ENCODE measurements at places on chromosomes 4 and X.

- DNase-seq, result no peak
These were observed 549.5 kb upstream of the SMIM31 start for GRCh38 chr4:164204434-164204833.

- no peak for DNase-seq
These were observed 45.4 kb upstream of the TRPC5OS start for GRCh38 chrX:111830571-111830970.

- no peak for DNase-seq
These were observed 28.2 kb upstream of the UGDH start for GRCh38 chr4:39555472-39555871.

DNA sequence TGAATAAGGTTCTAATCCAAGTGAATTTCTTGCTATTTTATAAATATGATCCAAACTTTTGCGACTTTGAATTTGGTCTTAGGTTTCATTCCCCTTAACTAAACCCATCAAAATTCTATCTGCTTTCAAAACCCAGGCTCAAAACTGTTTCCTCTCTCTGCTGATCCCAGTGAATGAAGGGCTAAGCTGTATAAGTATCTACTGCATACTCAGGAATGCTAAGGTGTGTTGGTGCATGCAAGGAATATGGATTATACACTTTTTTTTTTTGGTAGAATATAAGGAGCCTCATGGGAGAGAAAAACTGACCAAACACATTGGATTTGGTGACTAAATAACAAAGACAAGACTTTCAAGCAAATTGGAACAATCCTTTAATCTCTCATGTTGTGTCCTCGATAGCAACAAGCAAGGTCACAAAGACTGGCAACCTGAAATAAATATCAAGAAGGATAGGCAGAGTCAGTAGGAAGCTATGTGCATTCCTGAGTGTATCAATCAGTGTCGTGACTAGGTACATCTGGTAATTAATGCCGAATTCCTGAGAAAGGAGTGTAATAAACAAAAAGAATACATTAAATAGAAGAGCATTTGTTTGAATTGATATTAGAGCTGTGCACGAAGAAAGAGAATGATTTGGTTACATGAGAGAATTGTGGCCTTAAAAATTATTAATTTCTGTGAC lies 74.3 kb upstream of the KCTD8 start:
- DNase-seq, result no peak

DNA sequence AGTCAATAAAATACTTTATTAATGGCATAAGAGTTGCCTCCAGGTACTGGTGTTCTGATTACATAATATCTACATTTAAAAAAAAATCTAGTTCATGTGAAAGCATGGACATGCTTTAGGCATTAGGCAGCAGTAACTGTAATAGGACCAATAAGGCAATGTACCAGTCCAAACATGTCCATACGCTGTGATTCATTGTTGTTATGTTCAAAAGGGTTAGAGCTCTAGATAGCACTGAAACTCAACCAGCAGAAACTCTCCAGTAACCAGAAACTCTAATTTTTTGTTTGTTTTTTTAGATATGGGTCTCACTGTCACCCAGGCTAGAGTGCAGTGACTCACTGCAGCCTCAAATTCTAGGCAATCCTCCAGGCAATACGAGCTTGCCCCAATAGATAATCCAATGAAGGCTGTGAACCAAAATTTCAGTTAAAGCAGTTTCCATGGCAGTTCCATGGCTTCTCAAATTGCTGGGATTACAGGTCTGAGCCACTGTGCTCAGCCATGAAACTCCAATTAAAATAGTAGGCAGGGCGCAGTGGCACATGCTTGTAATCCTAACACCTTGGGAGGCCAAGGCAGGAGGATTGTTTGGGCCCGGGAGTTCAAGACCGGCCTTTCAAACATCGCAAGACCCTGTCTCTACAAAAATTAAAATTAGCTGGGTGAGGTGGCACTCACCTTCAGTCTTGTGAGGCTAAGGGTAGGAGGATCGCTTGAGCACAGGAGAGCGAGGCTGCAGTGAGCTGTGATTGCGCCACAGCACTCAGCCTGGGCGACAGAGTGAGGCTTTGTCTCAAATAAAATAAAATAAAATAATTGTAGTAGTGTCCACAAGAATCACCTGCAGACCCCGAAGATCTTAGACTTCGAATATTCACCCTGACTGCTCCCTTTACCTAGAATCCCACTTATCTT lies 36.3 kb downstream of the MGARP start:
- DNase-seq, result no peak

GRCh38 chrX:50684871-50685270 lies 129.1 kb downstream of the SHROOM4 start:
- DNase-seq, result no peak

DNA sequence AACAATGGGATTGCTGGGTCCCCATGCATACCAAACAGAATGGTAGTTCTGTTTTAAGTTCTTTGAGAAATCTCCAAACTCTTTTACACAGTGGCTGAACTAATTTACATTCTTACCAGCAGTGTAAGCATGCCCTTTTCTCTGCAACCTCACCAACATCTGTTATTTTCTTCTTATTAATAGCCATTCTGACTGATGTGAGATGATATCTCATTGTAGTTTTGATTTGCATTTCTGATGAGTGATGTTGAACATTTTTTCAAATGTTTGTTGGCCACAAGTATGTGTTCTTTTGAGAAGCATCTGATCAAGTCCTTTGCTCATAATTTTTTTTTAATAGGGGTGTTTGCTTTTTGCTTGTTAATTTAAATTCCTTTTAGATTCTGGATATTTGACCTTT lies 41.2 kb upstream of the ZMAT1 start:
- no peak for DNase-seq

- no peak for DNase-seq
These were observed 6.7 kb upstream of the EIF4E start for GRCh38 chr4:98935633-98936032.

DNA sequence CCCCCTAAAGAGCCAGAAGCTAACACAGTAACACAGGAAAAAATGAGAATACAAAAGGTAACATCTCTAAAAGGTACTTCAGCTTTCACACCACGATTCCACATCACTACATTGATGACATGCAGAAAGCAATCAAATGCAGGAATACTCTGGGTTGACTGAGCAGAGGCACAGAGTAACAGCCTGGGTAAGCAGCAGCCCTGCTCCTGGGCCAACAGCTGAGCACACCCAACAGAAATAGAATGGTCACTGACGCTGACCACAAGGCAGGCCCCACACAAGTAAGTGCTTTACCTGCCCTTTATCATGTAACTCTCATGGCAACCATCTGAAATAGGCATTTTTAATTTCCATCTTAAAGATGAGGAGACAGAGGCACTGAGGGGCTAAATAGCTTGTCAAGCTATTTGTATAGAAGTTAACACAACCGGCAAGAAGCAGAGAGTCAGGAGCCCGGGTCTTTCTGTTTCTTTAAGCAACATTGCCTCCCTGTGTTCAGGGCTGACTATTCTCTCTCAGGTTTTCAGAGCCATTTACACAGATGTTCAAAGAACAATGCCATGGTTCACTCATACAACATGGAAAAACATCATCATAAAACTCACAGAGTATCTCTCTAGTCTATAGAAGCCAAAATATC lies 168.9 kb downstream of the ZNF674 start:
- DNase-seq, result peak; percentile 16

- no peak for DNase-seq
These were observed 244.7 kb upstream of the GK2 start for GRCh38 chr4:79652738-79653137.

- DNase-seq, result no peak
These were observed 74.7 kb downstream of the REPS2 start for GRCh38 chrX:17020851-17021821.

- DNase-seq, result no peak
These were observed 209.8 kb upstream of the NR3C2 start for GRCh38 chr4:148651991-148652390.

GRCh38 chrX:48933757-48934156 lies 14.9 kb upstream of the PIM2 start:
- DNase-seq, result no peak

GRCh38 chrX:120857240-120857639 lies 18.4 kb downstream of the CT47B1 start:
- DNase-seq, result no peak

DNA sequence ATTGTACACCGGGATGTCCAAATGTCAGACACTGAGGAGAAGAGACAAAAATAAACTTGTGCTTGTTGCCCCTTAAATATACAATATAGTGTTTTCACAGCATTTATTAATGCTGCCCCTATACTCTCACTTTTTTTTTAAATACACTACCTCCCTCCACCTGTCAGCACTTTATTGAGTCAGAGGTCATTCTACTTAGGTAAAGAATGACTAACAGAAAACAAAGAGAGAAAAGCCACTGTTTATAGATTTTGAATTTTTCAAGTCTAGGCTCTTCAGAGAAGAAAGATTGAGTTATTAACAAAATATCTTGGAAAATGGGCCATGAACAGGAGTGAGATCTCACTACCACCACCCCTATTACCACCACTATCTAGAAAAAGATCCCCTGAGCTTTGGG lies 58.1 kb downstream of the NIPAL1 start:
- DNase-seq, result no peak

DNA sequence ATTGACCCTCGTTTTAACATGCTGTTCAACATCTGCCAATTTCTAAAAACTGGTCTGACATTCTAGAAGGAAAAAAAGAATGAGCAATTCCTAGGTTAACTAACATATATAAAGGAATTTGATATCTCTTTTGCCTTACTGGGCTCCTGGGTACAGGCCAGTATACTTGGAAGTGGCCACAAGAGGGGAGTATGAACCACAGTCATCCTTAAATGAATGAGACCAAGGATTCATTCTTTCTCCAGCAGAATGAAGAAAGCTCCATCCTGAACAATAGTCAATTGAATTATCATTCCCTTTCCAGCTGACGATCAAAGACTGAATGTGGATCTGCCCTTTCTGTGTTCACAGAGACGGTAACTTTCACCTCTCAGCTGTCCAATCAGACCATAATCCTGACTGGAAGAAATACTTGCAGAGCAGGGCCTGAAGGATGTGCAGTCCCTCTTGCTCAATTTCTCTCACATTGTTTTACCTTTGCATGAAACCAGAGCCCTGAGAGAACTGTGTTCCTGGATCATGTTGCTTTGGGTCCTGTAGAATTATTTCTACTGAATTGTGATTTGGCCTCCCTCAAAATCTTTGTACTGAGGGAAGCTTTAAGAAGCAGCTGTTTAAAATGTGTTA lies 14.8 kb upstream of the SPARCL1 start:
- DNase-seq, result no peak
